ENCODE measurements at places on chromosomes 5 and 9.

GRCh38 chr9:32738501-32739172 is 44.7 kb upstream of the TMEM215 start:
- no peak for DNase-seq

DNA sequence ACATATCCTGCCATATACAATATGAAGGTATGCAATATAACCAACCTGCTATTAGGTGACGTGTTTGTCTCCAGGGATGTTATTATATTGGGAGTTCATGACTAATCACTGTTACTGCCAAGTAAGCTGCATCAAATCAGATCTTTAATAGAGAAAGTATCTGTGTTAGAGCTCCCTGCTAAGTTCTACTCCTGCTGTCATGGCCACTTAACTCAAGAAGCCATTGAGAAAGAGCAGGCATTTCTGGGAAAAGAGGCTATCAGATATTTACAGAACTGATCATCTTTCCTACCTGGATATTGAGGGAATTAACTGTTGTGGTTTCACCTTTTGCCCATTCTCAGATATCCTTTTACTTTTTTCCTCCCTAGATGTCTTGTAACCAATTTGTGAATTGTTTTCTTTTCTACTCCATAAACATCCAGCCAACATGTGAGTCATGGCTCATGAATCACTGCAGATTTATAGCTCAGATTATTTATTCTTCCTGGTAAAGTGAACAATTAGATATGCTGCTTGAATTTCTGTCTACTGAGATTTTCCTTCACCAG is 634.8 kb upstream of the FAM174A start:
- no peak for DNase-seq

DNA sequence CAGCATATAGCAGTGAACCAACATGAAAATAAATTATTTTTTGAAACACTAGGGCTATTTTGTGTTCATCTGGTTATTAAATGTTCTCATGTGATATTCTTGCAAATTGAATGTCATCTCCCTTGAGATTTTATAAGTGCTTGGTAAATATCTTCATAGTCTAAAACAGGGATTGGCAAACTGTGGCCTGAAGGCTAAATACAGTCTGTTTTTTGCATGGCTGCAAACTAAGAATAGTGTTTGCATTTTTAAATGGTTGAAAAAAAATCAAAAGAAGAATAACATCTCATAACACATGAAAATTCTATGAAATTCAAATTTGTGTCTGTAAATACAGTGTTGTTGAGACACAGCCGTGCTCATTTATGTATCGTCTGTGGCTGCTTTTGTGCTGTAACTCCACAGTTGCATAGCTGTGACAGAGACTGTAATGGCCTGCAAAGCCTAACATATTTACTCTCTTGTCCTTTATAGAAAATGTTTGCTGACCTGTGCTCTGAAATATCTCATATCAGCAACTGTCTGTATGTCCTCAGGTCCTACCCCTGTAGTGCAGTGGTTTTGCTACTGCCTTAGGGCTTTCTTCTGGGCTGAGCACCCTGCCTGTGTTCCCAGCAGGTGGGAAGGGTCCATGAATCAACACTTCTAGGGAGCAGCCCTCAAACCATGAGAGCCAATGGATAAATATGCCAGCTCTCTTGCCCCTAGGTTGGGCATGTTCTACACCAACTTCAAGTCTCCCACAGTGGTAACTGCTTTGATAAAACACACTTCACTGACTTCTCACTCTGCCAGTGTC is 41.7 kb upstream of the ARRDC3 start:
- DNase-seq: no peak

GRCh38 chr5:65102371-65102975 is 333.7 kb downstream of the CWC27 start:
- no peak for DNase-seq

GRCh38 chr9:95264954-95265615 is 52.4 kb downstream of the FANCC start:
- no peak for DNase-seq

GRCh38 chr5:39411061-39411460 is 13.7 kb downstream of the DAB2 start:
- DNase-seq: no peak

GRCh38 chr5:138942861-138943260 is 67.7 kb upstream of the LRRTM2 start:
- DNase-seq: no peak

GRCh38 chr9:107628444-107628843 is 138.9 kb upstream of the KLF4 start:
- DNase-seq: no peak

DNA sequence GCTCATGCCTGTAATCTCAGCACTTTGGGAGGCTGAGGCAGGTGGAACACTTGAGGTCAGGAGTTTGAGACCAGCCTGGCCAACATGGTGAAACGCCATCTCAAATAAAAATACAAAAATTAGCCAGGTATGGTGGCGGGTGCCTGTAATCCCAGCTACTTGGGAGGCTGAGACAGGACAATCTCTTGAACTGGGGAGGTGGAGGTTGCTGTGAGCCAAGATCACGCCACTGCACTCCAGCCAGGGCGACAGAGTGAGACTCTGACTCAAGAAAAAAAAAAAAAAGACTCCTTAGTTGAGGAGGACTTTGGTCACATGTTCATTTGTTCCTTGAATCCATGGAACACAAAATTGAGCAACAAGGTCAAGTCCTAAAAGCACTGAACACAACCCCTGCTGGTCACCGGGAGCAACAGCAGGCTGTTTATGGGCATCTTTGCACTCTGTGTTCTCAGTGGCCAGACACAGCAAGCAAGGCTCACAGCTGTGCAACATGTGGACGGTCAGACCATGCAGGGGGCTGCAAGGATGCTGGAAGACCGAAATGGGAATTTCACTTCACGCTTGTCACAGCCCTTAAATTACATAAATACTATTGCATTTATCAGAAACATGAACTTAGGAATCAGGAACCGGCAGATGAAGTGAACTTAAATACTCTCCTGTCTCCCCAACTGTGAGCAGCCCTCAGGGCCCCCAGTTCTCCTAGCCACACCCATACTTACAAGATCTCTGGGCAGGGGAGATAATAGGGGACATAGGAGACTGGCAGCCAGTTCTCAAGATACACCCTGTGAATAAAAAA is 2.8 kb downstream of the GBGT1 start:
- DNase-seq: peak; percentile 49

- no peak for DNase-seq
These were observed 11.2 kb downstream of the SEMA4D start for GRCh38 chr9:89486681-89487080.

DNA sequence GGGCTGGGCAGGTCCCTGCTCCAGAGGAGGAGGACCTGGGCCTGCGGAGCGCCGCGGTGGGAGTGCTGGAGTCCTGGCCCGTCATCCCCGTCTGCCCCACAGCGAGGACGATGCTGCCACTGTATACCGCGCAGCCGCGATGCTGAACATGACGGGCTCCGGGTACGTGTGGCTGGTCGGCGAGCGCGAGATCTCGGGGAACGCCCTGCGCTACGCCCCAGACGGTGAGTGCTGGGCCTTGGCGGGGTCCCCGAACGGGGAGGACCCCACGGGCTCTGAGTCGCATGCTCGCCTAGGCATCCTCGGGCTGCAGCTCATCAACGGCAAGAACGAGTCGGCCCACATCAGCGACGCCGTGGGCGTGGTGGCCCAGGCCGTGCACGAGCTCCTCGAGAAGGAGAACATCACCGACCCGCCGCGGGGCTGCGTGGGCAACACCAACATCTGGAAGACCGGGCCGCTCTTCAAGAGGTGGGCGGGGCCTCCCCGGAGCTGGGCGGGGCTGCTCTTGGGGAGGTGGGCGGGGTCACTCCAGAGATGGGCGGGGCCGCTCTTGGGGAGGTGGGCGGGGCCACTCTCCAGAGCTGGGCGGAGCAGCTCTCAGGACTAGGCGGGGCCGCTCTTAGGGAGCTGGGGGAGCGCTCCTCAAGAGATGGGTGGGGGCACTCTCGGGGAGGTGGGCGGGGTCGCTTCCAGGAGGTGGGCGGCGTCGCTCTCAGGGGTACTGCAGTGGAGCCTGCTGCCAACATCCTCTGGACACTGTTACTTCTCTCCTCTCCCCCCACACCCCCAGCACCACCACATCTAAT is 13.1 kb downstream of the LRRC26 start:
- DNase-seq: peak; percentile 79

DNA sequence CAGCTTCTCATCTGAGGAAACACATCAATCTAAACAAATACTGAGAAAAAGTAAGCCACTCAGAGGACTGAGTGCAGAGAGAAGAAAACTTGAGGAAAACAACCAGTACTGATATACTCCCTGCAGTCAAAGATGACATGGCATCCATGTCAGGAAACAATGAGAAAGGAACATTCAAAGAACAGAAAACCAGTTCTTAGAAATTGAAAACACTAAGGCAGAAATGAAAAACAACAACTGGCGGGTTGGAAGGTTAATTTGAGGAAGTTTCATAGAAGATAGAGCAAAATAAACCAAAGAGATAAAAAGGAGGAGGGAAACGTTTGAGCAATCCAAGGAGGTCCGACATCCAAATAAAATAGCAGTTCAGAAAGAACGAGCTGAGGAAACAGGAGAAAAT is 475.2 kb downstream of the HINT1 start:
- DNase-seq: no peak

- DNase-seq: no peak
These were observed 118.6 kb downstream of the KDM4C start for GRCh38 chr9:6876195-6876894.

DNA sequence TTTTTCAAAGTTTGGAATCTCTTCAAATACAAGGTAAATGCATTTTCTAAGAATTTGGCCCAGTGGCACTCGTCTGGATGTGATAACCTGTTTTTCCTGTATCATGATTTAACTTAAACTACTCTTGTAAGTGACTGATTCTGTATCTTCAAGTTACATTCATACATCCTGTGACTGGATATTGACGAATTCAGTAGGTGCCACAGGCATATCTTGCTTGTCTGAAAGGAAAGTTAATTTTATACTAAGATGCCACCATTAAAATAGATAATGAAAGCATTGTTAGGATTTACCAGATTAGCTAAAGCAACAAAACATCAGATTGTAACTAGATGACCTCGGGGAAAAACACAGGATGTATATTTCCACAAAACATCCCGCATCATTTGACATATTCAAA is 175.3 kb upstream of the ZNF608 start:
- no peak for DNase-seq

GRCh38 chr5:172669386-172670004 is 28.4 kb downstream of the NEURL1B start:
- no peak for DNase-seq

GRCh38 chr9:79986437-79986836 is 414.7 kb downstream of the TLE4 start:
- DNase-seq: no peak

DNA sequence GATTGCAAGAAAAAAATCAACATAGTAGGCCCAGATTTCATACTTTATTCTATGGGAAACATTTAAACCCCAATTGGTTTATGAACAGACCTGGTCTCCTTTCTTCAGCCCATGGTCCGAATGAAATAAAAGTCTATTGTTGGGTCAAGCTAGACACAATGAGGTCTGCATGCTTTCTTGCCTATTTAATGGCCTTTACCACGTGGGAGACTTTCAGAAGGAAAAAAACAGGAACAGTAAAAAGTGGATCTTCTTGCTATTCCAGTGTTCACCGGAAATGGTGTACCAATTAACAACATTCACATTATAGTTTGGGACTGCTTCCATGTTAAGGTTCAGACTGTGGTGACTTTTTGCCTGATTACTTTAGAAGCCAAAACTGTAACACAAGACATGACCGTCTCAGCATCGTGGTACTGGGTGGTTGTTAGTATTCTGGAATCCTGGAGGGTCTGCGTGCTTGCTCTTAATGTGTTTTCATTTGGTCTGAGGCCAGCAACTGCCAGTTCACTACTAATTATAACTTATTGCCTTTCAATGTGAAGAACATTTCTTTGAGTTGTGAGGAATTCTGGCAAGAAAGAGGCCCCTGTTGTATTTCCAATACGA is 85.4 kb upstream of the PRRC1 start:
- DNase-seq: no peak

DNA sequence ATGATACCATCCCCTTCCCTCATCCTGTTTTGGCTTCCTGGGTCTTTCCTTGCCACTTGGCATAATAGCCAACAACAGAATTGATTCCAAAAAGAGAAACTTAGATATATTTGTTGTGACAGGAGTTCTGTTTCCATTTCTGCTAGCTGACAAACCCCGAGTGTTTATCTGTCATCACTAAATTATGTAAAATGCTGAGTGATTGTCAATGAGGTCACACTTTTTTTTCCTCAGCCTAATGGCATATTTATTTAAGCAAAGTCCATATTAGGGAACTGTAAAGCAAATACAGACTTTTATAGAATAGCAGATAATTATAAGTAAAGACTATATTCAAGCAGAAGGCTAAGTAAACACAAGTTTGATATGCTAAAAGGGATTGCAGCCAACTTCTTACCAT is 64.0 kb downstream of the RGS7BP start:
- DNase-seq: no peak
